ENCODE measurements at places on chromosomes 6 and 20. TPM values are rescaled to one million over a fixed set of nuclear protein-coding genes. Genes with fewer than 3 reads are reported as not detected.

OPN5 gene
- not detected for total RNA-seq

FAM229B gene
- 5.3 TPM for total RNA-seq

PPP1R14C gene
- not detected for total RNA-seq

CLVS2 gene
- total RNA-seq, result not detected

SMLR1 gene
- total RNA-seq, result not detected

INSM1 gene
- total RNA-seq, result not detected

KCNB1 gene
- total RNA-seq, result under 0.01 TPM

NQO2 gene
- 14.0 TPM for total RNA-seq

OSER1 gene
- 53.5 TPM for total RNA-seq

E2F1 gene
- total RNA-seq, result 11.4 TPM

ZNF311 gene
- 0.30 TPM for total RNA-seq

MYCT1 gene
- 133 TPM for total RNA-seq

NRSN1 gene
- not detected for total RNA-seq

OOEP gene
- total RNA-seq, result not detected

FAM209B gene
- not detected for total RNA-seq

TRAPPC3L gene
- total RNA-seq, result under 0.01 TPM

TGM3 gene
- not detected for total RNA-seq

MICB gene
- 23.4 TPM for total RNA-seq

SPATS1 gene
- not detected for total RNA-seq

RCAN2 gene
- total RNA-seq, result 0.32 TPM

NECAB3 gene
- 15.2 TPM for total RNA-seq

GPR63 gene
- total RNA-seq, result not detected

GRM1 gene
- not detected for total RNA-seq

AMD1 gene
- total RNA-seq, result 81.5 TPM

L3MBTL1 gene
- total RNA-seq, result 9.3 TPM

COL10A1 gene
- not detected for total RNA-seq

TRIM40 gene
- total RNA-seq, result not detected

LST1 gene
- not detected for total RNA-seq

RBM24 gene
- total RNA-seq, result 1.3 TPM

TNNC2 gene
- not detected for total RNA-seq
